ENCODE measurements at places on chromosomes 7 and 10.

DNA sequence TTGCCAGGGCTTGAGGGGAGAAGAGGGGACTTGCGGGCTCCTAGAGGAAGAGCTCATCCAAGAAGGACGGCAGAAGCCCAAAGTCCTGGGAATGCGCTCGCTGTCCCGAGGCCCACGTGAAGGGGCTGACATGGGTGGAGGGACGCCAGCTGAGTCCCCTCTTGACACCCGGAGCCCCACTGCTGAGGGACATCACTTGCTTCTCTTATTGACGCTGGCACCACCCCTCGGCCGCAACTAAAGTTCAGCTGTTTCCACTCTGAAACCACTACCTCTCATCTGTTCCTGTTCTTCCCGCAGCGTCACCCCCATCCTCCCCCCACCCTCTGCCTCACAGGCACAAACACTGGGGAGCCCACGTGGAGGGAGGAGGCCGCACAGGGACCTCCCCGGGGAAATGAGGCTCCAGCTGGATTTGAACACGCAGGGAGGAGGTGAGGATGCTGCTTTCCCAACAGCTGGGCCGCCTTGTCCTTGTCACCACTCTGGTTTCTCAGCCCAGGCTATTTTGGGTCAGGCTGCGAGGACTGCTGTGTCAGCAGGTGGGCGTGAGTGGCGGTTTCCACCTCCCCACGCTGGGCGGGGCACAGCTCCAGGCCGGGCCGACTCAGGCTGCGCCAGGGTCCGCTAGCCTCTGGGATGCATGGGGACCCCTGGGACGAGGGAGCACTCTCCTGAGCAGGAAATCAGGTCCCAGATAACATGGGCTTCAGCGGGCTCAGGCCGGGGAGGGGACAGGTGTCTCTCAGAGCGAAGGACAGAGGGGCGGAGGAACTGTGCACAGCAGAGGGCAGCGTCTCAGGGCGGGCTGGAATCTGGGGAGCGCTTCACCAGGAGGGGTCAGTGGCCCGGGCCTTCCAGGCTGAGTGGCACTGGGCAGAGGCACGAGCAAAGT lies 156.3 kb downstream of the ZNF248 start:
- DNase-seq: no peak

DNA sequence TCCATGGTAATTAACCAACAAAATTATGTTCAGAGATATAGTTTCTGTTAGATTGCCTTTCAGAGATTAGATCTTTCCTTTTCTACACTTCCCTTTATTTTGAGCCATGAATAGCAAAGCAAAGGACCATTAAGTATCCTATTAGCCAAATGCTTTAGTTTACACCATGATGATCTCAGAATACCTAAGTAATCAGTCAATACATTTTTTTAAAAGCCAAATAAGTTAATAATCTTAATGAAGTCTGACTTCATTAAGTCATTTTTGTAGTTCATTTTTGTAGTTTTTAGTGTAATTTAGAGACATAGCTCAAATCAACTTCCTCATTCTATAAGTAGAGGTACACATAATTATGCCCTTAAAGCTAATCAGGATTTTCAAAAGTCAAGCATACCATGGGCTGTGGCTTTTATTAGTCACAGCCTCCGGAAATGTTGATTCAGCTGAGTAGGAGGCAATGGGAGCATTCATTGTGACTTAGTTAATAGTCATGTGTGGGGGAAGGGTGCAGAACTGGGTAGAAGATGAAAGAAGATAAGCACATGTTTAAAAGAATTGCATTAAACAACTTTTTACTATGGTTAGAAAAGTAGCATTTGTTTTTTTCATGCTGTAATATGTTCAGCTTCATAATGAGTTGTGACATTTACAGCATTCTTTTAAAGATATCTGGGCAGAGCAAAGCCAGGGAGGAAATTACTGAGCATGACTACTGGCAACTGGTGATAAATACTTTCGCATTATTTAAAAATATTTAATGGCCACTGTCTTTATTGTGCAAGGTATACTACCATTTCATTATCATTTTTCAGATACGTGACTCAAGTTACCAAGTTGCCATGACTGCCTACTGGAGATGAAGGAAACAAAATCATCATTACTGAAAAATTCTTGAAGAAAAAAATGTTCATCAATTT lies 57.3 kb upstream of the CCDC71L start:
- DNase-seq: no peak

GRCh38 chr10:70087616-70088307 lies 35.1 kb downstream of the MACROH2A2 start:
- DNase-seq: no peak

DNA sequence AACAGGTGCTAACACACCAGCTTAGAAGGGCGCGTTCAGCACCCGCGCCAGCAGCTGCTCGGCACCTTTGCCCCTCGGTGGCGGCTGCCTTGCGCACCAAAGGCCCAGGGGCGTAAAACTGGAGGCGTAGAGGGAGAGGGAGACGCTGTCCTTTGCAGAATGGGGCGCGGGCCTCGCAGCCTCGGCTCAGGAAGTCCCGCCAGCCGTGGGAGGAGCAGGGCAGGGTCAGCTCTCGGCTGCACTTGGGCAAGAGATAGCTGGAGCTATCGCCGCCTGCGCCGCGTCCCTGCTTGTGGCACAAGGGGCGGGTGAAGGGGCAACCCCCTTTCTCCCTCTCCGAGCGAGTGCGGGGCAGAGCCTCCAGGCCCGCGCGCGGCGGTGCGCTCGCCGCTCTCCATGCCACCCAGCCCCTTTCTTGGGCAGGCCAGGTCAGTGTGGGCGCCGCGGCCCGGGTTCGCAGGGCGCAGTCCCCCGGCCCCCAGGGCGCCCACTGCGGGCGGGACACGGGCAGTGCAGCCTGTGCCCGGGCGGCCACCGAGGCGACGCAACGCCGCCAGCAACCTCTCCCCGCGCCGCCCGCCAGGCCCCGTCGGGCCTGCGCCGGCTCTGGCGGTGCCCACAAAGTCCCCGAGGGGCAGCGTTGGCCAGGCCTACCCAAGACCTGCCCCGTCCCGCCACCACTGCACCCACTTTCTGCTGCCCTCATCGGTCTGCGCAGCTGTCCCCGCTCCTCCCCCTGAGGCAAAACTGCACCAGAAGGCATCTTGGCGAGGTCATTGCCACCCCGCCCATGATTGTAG lies 4.1 kb downstream of the NEUROD6 start:
- no peak for DNase-seq

GRCh38 chr10:58473976-58474375 lies 38.7 kb upstream of the BICC1 start:
- DNase-seq: no peak

- no peak for DNase-seq
These were observed 539 bp upstream of the FAM241B start for GRCh38 chr10:69629519-69629896.

- no peak for DNase-seq
These were observed 78.3 kb upstream of the NOBOX start for GRCh38 chr7:144481833-144482232.

GRCh38 chr10:22105270-22105669 lies 101.7 kb upstream of the DNAJC1 start:
- no peak for DNase-seq

DNA sequence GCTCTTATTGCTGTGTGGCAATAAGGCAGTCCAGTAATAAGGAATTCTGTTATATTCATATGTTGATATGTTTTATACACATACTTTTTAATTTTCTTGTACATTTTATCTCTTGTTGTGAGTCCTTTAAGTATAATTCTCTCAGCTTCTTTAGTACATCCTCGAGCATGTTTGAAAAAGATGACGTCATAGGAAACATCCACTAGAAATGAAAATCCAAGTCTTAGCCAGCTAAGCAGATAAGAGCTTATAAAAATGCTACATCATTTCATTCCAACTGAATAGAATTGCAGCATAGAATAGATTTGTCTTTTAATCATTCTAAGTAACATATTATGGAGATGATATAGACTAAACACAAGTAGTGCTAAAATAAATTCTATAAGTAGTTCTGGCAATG lies 283.7 kb upstream of the FZD1 start:
- no peak for DNase-seq

DNA sequence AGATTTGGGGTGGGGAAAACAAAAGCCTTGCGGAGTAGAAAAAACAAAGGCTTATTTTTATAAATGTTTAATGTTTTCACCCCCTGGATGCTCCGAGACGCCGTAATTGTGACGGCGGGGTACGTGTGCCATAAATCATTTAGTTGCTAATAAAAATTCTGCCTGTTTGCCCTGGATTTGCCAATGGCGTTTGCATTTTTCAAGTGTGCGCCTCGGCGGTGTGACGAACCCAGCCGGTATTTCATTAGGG lies 2.5 kb upstream of the TNRC18 start:
- no peak for DNase-seq

- DNase-seq: no peak
These were observed 200.9 kb upstream of the AOAH start for GRCh38 chr7:36925207-36925606.

GRCh38 chr10:58796824-58797223 lies 284.2 kb downstream of the BICC1 start:
- no peak for DNase-seq

- DNase-seq: no peak
These were observed 123.5 kb upstream of the BMPER start for GRCh38 chr7:33781796-33782195.

DNA sequence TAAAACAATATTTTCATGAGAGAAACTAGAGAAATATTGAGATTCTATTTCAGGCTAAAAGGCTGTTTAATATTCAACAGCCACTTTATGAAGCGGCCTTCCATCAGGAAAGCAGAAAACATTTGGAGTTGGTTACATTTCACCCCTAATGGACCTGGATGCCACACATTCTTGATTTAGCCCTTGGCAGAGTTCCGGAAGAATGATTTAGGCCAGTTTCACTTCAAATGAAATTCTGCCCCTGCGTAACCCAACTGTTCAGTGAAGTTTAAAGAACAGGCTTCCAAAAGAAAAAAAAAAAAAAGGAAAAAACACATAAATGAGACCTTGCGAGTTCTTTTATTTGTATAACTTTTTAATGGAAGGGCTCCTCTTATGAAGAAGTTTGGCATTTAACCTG lies 239.2 kb upstream of the AKR1E2 start:
- no peak for DNase-seq

DNA sequence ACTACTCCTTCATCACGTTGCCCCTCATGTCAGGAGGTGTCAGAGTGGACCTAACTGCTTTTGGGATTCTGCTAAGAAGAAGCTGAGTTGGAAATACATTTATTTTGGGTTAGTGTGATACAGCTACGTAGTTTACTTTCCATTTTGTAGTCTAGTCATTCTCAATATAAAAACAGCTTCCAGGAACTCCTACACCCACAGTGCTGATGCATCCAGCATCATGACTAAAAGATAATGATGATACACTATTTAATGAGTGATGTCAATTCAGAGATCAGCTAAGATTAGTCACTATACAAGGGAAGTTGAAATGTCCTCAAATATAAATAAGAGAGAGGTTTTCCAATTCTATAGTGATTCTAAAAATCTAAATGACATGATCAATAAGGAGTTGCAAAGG lies 264.2 kb upstream of the SLC26A5 start:
- DNase-seq: no peak

- DNase-seq: peak; percentile 60
These were observed 255.9 kb downstream of the KCNMA1 start for GRCh38 chr10:77381750-77382149.

DNA sequence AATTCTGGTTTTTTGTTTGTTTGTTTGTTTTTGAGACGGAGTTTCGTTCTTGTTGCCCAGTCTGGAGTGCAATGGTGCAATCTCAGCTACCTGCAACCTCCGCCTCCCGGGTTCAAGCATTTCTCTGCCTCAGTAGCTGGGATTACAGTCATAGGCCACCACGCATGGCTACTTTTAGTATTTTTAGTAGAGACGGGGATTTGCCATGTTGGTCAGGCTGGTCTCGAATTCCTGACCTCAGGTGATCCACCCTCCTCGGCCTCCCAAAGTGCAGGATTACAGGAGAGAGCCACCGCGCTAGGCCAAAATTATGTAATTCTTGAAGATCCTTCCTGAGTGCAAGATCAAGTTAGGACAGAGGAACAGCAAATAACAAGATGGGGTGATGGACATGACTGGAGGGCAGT lies 719 bp downstream of the ZNF33B start:
- DNase-seq: no peak

GRCh38 chr10:108360187-108360586 lies 1195.7 kb upstream of the SORCS1 start:
- DNase-seq: no peak

DNA sequence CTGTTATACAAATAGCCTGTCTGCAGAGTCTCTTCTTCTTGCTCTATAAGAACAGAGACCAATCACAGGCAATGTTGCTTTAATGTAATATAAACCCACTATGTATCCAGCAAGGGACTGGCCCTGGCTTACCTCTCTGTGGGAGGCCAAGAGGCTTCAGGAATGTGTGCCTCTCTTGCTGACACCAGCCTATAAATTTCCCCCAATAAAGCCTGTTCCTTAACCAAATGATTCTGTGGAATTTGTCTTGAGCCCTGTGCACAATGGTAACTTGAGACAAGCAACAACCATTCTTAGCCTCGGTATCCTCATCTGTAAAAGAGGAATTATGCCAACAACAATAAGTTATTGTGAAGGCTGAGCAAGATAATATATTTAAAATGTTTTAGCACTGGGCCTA lies 563.7 kb downstream of the GRM8 start:
- no peak for DNase-seq

DNA sequence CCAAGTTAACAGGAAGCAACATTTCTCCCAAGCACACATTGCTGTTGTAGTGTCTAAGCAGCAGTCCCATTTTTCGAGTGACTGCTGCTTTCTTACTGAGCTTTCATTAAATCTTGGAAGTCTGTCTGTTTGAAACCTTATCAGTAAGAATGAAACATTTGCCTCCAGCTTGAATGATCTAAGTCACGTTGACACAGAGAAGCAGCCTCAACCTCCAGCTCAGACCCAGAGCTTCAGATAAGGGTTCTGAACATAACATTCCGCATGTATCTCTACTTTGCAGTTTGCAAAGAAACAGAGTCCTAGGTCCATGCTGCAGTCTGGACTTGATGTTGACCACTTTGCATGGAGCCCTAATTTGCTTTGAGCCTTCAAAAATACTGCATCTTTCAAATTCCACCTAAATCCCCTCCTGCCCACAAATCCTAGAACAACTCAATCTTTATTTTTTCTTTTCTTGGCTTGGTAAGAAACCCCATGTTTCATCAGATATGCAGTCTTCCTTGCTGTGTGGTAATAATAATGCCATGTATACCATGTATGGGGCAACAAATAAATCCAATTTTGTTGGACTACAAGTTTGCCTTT lies 698.7 kb upstream of the IGFBP3 start:
- no peak for DNase-seq
